ENCODE measurements at places on chromosomes 5 and 9.

- DNase-seq, result no peak
Observed at GRCh38 chr5:170464280-170465127, 39.3 kb upstream of the KCNIP1 start.

GRCh38 chr5:31731710-31732301, 92.9 kb downstream of the PDZD2 start:
- no peak for DNase-seq

- DNase-seq, result no peak
Observed at GRCh38 chr9:90432951-90433350, 209.7 kb downstream of the DIRAS2 start.

- DNase-seq, result no peak
Observed at GRCh38 chr5:176692326-176692725, 45.0 kb downstream of the TSPAN17 start.

GRCh38 chr9:128244837-128245231, 31.0 kb downstream of the GOLGA2 start:
- no peak for DNase-seq

GRCh38 chr5:43066799-43067741, 27.0 kb upstream of the ANXA2R start:
- peak; percentile 84 for DNase-seq

DNA sequence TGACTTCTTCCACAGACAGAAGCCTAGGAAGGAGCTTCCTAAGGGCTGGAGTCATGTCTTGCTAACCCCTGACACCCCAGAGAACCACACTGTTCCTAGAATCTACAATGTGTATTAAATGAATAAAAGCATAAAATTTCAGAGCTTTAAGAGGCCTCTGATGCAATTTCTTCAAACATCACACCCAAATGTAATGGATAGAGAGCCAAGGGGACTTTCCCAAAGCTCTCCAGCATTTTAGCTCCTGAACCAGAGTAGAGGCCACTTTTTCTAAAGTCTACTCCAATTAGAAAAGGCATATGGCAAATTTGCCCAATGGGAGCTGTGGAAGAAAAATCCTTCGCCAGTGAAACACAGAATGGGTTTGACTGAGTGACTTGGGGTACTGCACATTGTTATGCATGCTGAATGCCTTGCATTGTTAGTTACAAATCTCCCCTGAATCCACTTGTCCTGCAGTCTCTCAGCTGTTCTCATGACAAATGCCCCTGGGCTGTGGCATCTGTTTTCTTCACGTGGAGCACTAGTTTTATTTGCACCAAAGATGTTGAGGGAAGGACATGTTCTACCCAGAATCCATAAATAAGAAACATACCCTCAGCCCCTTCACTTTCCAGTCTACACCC, 334.0 kb downstream of the ASTN2 start:
- DNase-seq, result no peak

GRCh38 chr5:32646061-32646969, 61.0 kb downstream of the SUB1 start:
- DNase-seq, result no peak

GRCh38 chr5:10481241-10481935, 39.7 kb downstream of the ROPN1L start:
- no peak for DNase-seq

DNA sequence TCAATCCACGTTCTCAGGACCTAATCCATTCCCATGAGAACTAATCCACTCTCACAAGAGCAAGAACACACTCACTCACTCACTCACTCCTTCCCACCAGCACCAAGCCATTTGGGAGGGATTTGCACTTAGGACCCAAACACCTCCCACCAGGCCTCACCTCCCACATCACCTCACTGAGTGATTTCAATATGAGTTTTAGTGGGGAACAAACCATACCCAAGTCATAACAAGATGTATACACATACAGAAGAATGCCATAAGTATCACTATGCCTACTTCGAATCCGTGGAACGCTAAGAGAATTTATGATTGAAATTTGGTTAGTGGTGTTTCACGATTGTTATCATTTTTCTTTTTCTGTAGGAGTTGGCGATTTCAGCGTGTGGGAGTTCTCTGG, 29.3 kb upstream of the CTSL start:
- no peak for DNase-seq

GRCh38 chr5:107526270-107526937, 144.3 kb downstream of the EFNA5 start:
- no peak for DNase-seq

GRCh38 chr9:3043369-3043768, 199.5 kb upstream of the PUM3 start:
- DNase-seq, result no peak

GRCh38 chr5:142904416-142904815, 134.2 kb downstream of the ARHGAP26 start:
- DNase-seq, result no peak

DNA sequence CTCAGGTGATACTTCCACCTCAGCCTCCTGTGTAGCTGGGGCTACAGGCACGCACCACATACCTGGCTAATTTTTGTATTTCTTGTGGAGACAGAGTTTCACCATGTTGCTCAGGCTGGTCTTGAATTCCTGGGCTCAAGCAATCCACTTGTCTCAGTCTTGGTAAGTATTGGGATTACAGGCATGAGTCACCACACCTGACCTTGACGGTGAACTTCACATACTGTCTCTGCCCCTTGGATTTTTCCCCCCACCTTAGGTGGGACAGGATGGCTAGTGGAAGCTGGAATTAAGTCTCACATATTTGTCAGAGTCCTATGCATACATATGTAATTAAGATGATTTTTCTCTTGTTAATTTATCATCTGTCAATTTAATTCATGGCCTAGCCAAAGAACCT, 20.9 kb upstream of the RFK start:
- no peak for DNase-seq

DNA sequence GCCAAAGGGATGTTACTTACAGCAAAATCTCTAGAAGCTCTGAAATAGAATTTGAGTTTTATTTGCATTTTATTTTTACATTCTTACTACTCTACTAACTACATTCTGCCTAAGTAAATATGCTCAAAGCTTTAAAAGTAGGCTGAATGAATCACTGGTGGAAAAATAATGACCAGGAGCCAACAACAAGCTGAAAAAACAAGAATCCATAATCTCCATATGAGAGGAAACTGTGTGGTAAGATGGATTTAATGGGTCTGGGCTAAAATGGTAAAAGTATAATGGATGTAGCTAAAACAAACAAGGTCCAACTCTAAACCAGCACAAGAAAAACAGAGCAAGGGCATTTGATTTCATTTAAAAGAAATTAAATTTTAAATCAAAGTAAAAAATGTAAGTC, 525.8 kb upstream of the FTMT start:
- no peak for DNase-seq

- no peak for DNase-seq
Observed at GRCh38 chr5:354581-355378, 33.3 kb downstream of the AHRR start.

DNA sequence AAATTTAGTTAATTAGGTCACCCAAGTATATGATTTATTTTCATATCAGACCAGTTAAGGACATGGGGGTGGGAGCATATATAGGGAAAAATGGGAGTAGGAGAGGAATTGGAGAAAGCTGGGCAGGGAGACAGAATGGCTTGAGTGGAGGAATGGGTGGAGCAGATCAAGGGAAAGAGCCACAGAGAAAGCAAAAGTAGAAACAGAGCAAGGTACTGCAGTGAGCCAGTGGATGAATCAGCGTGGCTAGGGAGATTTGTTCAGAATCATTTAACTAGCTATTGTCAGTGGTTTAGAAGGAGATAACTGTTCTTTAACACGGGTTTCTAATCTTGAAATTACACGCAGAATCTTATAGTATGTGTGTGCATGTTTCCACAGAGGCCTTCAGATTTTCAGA, 37.4 kb downstream of the SNX24 start:
- DNase-seq, result no peak

DNA sequence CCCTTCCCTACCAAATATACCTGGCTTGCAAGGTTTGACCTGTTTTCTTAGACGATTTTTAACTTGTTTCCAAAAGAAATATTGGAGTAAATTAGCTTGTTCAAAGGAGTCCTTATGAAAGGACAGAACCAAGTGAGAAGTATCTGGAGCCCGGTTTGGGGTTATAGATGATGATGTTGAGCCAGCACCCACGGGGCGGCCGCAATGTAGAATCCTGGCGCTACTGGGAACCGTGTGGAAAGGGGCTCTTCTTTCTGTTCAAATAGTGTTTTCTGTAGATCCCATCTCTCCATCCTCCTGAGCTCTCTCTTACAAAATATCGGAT, 517 bp upstream of the EXOSC2 start:
- no peak for DNase-seq

DNA sequence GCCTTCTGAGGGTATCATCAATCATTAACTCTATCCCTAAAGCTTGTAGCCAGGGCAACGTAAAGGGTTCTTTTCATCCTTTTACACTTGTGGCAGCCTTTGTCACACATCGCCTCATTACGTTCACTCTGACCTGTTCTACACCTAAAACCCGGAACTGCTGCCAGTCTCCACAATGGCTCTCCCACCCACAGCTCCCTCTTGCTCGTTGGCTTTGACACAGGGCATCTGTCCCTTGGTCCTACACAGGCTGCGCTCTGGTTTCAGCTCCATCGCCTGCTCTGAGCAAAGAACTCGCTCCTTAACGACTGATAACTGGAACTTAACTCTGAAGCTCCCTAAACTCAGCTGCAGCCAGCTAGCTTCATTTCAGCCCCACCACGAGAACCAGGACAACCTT, 112.8 kb upstream of the CTNND2 start:
- no peak for DNase-seq

DNA sequence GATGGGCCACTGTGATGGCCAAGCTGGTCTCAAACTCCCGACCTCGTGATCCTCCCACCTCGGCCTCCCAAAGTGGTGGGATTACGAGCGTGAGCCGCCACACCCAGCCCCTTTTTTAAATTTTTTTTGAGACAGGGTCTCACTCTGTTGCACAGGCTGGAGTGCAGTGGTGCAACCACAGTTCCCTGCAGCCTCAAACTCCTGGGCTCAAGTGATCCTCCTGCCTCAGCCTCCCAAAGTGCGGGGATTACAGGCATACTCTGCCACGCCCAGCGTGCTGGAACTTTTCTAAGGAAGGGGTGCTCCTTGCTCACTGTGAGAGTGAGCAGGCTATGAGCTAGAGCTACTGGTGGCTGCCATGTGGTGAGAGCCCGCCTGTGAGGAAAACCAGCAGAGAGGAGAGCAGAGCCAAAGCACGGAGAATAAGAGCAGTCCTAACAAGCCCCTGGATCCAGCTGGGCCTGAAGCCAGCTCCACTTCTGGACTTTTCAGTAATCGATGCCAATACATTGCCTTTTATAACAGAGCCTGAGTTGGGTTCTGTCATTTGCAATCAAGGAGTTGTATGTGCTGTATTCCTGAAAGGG, 75.5 kb upstream of the UNC5A start:
- no peak for DNase-seq

- DNase-seq, result no peak
Observed at GRCh38 chr5:171813813-171814490, 28.3 kb downstream of the SMIM23 start.

DNA sequence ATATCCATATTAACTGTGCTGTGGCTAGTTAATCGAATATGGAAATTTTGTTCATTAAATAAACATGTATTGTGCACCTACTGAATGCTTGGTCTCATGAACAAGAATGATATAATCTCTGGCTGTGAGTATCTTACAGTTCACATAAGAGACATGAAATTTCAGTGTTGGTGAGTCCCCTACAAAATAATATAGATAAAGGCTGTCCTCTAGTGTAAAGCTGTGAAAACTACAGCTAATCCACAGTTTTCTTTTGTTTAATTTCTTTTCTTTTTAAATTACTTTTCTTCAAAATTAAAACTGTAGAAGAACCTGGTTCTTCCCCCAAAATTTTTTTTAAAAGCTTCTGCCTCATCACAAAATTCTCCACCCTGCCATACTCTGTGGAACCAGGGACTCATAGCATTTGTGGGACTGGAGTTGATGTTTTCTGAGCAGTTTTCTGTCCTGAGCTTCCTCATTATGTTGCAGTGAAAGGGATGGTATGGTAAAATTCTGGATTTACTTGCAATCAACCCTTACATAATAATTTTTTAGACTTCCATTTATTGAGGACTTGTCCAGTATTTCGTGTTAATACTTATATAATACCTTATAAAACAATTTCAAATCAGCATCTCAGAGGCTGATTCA, 135.0 kb downstream of the STK32A start:
- DNase-seq, result no peak

DNA sequence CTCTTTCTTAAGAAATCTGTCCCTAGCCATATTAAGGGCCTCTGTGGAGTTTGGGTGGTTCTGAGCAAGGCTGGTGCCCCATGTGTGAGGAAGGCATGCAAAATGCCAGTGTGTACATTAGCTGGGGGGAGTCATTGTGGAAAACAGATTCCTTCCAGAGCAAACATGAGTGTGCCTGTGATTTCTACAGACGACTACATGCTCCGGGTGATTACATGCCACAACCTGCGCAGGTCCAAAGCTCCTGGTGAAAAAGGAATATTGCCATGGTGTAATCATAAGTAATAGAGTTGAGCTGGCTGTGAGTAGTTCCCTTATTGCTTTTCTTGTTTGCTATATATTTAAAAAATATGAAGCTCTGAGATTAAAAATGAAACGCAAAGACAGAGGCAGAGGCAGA, 102.1 kb downstream of the ACER2 start:
- no peak for DNase-seq

- DNase-seq, result peak; percentile 31
Observed at GRCh38 chr9:127903557-127904475, 4.4 kb upstream of the ST6GALNAC6 start.

DNA sequence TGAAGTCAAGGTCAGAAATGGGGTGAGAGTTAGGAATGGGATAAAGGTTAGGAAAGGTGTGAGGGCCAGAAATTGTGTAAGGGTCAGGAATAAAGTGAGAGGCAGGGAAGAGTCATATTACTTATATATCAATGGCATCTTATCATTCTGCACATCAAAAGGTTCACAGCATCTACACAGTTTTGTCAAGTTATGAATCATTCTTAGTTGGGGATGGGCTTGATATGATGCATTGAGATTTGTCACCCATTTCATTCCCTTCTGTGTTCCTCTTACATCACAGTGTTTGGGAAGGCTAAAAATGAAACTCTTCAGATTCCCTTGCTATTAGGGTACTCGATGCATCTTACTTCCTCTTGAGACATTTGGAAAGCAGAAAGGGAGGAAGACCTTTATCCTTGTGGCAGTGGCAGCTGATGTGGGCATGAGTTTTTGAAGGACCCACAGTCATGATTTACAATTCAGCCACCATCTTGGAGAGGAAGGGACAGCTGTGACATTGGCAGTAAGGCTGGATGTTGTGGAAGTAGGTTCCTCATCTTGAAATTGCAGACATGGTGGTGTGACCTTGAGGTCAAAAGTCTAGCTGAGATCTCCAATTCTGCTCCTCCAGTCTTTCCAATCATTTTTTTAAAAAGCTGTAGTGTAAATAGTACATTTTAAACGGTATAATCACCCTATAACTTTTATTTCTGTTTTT, 24.2 kb upstream of the NPR3 start:
- no peak for DNase-seq
